Activated CD4-positive, alpha-beta T cell treated with anti-CD3 and anti-CD28 coated beads, Interleukin-2, amount 50 U/mL, for 24 hours (primary cell): ENCODE measurements at places on chromosomes 7 and 10.

GRCh38 chr7:44769776-44770294, 21.2 kb downstream of the ZMIZ2 start:
- DNase-seq = no peak

DNA sequence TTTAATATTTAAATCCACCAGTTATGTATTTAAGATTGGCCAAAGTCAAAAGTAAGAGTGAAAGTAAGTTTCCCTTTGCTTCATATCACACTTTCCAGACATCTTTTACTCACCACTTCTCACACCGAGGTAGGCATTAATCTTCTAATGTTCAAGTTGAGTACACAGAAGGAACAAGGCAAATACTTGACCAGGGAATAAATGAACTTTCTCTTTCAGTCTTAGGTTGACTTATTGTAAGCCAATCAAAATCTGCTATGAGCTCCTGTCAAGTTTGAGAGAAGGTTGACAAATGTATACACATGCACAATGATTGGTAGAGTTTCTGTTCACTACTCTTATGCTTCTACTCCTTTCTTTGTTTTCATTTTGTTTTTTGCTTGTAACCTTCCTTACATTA, 842.5 kb downstream of the REEP3 start:
- no peak for DNase-seq

DNA sequence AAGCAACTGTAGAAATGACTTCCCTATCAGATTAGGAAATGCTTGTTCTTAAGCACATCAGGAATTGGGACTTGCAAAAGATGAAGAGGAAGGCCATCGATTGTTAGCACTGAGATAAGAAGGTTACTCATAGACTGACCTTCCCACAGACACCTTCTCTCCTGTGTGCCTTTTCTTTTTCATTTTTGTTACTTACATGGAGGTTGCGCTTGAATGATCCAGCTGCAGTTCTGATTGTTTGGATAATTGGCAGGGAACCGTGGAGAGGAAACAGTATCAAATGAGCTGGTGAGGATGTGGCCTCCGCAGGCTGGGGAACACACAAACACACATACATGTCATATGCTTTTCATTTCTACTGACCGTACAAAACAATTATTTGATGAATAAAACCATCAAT, 134.9 kb upstream of the RSU1 start:
- DNase-seq = no peak

GRCh38 chr7:29892231-29892630, 85.9 kb downstream of the WIPF3 start:
- no peak for DNase-seq

DNA sequence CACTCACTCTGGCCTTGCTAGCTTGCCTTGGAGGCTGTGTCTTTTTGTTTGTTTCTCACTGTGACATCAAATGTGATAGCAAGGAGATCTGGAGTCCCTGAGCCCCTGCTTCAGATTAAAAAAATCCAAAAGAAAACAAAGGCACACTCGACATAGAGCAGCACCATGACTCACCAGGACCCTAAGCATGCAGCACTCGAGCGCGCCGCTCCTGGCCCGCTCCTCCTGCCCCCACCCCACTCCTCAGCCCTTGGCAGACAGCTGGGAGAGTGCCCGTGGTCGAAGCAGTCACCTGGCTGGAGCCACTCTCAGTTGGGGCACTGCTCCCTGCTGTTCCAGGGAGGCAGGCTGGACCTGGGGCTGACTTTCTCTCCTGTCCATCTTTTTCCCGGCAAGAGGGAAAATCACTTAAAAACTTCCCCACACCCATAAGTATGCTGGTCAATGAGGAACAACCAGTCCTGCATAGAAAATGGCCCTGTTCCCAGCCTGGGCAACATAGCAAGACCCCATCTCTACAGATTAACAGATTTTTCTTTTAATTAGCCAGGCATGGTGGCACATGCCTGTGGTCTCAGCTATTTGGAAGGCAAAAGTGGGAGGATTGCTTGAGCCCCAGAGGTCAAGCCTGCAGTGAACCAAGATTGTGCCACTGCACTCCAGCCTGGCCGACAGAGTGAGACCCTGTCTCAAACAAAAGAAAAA, 128.4 kb downstream of the PAXIP1 start:
- no peak for DNase-seq

DNA sequence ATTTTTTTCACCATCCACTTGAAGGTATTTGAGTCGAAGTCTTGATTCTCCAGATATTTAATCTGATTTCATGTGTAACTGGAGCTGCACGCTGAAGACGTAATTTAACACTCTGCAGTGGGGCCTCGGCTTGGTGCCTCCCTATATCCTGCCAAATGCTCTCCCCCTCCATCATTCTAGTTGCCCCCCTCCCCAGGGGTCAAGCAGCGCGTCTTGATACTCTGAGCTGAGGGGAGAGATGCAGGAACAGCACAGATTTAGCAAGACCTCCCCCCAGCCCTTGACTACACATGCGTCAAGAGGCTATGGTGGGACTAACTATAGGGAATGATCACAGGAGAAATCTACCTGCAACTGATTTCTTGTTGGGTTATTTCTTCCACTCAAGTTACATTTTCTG, 85.8 kb downstream of the PRPF18 start:
- no peak for DNase-seq

GRCh38 chr7:134695321-134695860, 48.7 kb downstream of the BPGM start:
- no peak for DNase-seq

DNA sequence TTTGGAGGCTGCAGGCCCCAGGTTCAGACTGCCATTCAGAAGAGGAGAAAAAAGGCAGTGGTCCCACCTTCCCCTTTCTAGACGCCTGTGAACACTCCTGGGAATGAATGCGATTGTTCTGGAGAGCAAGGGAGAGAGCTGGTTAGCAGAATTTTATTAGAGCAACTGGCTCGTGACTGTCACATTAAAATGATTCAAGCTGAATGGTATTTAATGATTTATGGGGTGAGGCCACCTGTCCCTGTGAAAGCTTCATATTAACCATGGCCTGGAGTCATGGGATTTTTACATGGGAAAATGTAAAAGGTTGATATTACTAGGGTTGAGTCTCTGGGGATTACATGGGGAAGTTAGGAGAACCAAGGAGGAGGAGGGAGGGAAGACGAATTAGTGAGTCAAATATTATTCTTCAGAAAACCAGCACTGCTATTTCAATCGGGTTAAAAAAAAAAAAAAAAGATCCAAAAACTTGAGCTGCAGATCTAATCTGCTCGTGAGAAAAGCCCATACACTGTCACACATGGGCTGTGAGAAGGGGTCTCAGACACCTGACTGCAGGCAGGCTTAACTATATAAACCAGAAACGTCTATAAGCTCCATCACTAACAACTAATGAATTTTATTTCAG, 8.3 kb downstream of the CXCL12 start:
- no peak for DNase-seq

- no peak for DNase-seq
These were observed 51.5 kb upstream of the GRM3 start for GRCh38 chr7:86592185-86592584.

- no peak for DNase-seq
These were observed 230.9 kb downstream of the DOCK4 start for GRCh38 chr7:111975346-111975745.

- no peak for DNase-seq
These were observed 3.7 kb downstream of the ZFYVE27 start for GRCh38 chr10:97740613-97741012.

DNA sequence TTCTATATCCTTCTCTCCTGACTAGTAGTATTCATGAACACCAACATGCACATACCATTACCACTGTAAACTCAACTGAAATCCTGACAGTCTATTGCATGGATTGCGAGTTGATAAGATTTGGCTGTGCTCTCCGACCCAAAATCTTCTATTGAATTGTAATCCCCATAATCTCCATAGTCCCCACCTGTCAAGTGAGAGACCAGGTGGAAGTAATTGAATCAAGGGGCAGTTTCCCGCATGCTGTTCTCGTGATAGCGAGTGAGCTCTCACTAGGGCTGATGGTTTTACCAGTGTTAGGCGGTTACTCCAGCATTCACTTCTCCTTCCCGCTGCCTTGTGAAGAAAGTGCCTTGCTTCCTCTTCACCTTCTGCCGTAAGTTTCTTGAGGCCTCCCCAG, 261.8 kb downstream of the PHF14 start:
- no peak for DNase-seq

DNA sequence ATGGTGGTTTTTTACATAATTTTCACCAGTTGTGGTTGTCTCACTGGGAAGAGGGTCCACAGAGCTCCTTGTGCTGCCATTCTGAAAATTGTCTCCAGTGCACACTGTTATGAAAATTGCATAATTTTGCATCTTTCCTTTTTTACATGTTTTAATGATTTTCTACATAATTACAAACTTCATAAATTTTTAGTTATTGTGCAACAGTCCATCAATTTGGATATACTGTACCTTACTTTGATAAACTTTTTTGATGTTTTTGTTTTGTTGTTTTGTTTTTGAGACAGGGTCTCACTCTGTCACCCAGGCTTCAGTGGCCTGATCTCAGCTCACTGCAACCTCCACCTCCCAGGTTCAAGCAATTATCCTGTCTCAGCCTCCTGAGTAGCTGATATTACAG, 70.6 kb upstream of the AUTS2 start:
- no peak for DNase-seq

DNA sequence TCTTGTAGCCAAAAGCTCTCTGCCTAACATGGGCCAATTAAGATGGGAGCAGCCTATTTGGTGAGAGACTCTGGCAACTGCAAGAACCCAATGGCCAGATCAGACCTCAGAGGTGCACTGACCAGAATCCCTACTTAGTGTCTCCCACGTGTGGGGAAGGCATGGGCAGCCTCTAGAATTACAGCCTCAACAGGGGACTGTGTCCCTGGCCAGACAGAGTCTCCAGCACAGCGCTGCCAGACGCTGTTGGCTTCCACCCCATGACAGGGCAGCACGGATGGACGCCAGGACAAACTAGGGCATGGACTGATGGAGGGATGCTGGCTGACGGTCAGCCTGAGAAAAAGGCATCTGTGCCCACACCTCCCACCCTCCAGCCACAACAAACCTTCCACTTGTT, 729.3 kb upstream of the AUTS2 start:
- no peak for DNase-seq

- no peak for DNase-seq
These were observed 20.2 kb upstream of the RPA3 start for GRCh38 chr7:7738622-7739021.

GRCh38 chr10:52566471-52567246, 205.9 kb downstream of the MBL2 start:
- no peak for DNase-seq

- DNase-seq = no peak
These were observed 402.9 kb downstream of the MAGI2 start for GRCh38 chr7:79050603-79051002.

- no peak for DNase-seq
These were observed 25.8 kb upstream of the GPNMB start for GRCh38 chr7:23220690-23221305.

DNA sequence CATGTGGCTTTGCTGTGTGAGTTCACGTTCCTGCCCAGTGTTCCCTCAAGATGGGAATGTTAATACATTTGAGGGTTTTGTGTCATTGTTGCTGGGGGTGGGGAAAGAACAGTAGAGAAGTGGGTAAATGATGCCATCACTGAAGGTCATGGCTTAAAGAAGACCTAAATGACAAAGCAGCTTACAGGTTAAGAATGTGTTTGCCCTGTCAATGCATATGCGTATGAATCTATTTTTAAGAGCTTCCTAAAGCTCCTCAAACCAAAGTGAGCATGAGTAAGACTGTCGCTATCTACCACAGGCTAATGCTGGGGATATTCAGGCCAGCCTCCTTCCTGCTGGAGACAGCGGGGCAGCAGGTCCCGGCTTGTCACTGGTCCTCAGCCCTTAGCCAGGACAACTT, 162.9 kb downstream of the CREB5 start:
- no peak for DNase-seq

DNA sequence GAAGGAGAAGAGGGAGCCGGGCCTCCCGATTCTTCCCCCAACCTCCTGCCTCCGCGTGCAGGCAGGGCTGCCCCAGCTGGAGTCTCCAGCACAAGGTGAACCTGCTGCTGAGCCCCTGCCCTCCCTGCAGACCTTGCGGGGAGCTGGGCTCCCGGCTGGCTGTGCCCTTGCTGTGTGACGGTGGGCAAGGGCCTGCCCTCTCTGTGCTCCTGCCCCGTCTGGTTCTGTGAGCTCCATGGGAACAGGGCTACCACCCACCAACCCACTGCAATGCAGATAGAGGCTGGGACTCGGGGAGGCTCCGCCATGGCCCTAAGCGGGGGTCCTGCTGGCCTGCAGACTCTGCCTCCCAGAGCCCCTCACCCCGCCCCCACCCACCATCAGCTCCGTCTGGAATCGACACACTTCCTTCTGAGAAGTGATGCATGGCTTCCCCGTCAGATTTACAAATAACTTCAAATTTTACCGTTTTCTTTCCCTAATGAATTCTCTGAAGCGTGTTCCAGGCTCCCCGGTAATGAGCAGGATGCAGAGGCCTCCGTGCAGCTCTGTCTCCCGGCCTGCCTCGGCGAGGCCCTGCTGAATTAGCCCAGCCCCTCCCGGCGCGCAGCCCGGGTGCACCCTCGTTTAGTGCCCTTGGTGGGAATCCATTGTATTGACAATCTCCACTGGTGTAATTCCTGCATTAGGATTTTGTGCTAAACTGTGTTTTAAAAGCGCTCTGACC, 111.0 kb downstream of the MICALL2 start:
- DNase-seq = no peak

GRCh38 chr7:133109816-133110215, 27.9 kb upstream of the CHCHD3 start:
- no peak for DNase-seq

- DNase-seq = no peak
These were observed 195.7 kb downstream of the TCERG1L start for GRCh38 chr10:131115801-131116200.

- DNase-seq = no peak
These were observed 158.5 kb downstream of the TPST1 start for GRCh38 chr7:66363635-66364034.

DNA sequence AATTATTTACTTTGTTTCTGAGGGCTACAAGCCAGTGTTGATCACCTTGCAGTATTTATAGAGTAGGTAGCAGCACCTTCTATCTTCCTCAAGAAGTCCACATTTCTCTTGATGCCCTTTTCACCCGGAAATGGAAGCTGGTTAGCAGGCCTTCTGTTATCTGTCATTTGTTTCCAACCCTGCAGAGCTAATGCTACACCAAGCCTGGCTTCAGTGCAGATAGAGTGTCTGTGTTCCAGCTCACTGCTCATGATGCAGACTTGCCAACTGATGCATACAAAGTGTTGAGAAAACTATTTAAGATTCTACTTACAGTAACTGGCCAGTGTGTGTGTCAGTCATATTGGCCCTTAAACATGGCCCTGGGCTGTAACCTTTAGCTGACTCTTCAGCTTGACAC, 301.0 kb downstream of the LHFPL3 start:
- DNase-seq = no peak

DNA sequence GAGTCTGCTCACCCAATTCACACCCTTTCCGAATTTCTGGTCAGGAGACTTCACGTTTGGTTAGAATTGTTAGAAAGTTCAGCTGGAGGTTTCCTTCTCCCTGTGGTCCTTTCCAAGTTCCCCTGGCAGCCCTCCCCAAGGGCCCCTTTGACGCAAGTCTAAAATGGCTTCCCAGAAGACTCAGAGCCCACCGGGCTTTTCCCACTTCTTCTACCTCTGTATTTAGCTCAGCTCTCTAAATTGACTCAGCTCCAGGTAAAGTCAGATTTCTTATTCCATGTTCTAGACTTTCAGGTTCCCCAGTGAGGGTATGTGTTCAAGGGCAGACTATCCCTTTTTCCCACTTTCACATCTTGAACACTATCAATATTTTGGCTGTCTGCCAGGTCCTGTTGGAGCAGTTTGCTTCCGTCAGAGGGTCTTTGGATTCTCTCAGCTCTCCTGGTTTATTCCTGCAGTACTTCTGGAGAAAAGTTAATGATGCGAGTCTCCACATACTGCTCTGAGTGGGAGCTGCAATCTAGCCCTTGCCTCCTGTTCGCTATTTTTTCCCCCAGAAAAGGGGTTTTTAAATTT, 53.1 kb upstream of the ZNF273 start:
- DNase-seq = no peak
